ENCODE measurements at places on chromosomes 2 and 18. TPM values are rescaled to one million over a fixed set of nuclear protein-coding genes. Genes with fewer than 3 reads are reported as not detected.
A peak's percentile ranks its signal among the peaks of the same experiment; 100 is the strongest.

DNA sequence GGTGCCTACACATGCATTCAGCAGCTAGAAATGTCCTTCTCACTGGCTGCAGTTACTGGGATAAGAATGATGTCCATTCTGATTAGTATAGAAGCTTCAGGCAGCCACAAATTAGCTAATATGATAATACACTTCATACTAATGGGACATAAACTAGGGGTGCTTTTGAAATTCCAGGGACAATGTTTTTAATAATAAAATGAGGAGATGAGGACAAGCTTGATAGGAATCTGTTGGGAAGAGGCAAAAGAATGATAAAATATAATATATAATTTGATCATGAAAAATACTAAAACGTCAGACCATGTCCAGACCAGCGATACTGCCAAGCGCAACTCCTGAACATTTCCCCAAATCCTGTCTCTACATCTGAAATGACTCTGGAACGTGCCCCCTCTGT is 157.1 kb downstream of the RIT2 start:
- no peak for DNase-seq

GRCh38 chr2:50962731-50963130 is 69.2 kb downstream of the NRXN1 start:
- DNase-seq: no peak

DNA sequence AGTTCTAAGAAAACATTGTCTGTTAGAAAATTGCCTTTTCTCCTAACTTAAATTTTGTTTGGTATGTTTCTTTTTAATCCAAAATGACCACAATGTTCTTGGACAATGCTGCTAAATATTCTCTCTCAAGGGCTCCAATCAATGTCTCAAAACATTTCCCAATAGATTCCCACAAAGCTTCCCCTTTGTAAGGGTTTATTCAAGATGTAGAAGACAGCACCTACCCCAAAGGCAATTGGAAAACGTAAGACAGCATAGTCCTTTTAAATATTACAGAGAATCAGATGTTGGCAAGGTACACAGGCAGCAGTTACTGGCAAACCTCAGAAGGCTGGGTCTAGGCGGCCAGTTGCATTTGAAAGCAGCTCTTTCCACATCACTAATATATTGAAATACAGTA is 18.3 kb upstream of the RIF1 start:
- DNase-seq: no peak

DNA sequence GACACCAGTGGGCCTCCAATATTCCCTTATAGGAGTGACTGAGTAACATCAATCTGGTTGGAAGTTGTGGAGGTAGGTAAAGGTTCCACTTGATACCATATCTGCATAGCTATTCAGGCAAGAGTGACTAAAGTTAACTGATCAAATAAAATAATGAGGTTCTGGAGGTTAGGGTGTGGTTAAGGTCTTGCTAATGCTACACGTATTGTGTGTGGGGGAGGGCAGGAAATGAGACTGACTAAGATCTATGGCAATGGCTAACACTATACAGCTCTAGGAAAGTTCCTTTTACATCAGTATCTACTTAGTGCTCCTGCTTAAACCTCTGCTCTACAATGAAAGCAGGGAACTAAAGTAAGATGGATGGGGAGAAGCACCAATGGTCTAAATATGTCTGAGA is 149.1 kb upstream of the MGAT5 start:
- peak; percentile 31 for DNase-seq

GRCh38 chr2:173881461-173881860 is 83.7 kb downstream of the SP3 start:
- DNase-seq: no peak

- DNase-seq: peak; percentile 65
These were observed 35.5 kb upstream of the HAAO start for GRCh38 chr2:42827647-42828486.

DNA sequence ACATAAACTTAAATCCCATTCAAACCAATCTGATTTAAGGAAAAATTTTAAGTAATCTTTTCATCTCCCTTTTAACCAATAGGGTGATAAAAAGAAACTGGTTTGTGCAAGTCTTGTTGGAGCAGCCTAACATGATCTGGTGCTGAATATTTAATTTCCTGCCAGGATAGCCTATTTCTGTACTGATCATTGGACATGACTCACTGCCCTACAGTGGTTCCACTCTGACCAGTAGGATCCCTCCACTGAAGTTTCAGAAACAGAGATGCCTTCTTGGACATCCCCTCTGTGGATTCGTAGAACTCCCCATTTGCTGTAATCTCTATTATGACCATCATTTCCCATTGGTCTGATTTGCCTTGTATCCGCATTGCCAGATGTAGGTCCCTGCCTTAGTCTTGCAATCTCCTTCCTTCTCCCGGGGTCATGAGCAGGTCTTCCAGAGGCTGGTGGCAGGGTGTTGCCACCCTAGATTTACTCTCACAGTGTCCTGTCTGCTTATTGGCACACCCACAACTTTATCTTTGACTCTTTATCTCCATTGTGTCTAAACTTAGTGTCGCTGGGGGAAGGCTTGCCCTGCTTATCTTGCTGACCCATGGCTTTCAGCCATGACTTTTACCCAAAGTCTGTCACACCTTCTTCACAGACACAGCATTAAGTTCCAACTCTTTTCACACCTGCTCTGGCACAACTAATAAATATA is 12.3 kb upstream of the SETBP1 start:
- no peak for DNase-seq

DNA sequence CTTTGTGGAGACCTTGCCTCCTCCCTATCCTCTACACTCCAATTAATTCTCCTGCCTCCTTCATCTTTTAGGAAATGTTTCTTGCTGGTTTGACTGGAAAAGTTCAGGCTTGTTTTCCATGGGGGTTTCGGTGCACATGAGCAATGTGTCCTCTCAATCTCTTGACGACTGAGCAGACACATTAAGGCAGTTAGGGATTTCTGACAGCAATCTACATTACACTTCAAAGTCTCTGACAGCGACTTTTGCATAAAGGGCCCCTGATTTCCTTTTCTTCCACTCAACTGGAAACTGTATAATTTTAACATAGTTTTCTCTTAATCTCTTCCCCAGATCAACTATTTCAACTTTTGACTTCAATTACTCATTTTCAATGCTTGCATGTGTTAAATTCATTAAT is 394.0 kb downstream of the MEIS1 start:
- DNase-seq: no peak

DNA sequence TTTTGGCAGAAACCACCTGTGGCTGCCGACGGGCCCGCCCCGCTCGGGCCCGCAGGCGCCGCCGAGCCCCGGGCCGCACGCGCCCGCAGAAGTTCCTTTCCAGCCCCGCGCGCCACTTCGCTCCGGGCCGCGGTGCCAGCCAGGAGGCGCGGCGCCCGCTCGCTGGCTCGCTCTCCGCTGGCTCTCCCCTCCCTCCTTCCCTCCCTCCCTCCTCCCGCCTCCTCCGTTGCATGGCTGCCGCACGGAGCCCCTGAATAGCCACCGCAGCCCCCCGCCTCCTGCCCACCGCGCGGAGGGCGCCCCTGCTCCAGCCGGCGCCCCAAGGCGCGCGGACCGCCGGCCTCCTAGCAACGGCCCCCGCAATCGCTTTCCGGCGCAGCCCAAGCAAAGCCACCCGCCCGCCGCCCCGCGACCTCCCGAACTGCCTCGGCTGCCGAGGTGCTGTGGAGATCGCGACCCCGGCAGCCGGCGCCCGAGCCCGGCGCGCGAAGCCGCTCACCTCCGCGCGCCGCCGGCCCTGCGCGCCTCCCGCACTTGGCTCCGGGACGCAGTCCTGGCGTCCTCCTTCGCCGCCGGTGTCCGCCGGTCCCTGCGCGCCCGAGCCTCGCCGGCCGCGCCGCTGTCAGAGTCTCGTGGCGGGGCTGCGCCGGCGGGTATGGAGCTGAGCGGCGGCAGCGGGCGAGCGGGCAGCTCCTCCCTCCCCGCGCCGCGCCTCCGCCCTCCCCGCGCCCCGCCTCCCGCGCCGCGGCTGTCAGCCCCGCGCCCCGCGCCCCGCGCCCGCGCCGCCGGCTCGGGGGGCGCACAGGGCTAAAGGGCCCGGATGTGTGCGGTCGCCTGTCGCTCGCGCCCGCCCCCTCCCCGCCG is at the start of gene ZBTB7C:
Gene ZBTB7C (minus strand): TSS at position 657 of the 864 bp plus-strand sequence.
- DNase-seq: no peak

DNA sequence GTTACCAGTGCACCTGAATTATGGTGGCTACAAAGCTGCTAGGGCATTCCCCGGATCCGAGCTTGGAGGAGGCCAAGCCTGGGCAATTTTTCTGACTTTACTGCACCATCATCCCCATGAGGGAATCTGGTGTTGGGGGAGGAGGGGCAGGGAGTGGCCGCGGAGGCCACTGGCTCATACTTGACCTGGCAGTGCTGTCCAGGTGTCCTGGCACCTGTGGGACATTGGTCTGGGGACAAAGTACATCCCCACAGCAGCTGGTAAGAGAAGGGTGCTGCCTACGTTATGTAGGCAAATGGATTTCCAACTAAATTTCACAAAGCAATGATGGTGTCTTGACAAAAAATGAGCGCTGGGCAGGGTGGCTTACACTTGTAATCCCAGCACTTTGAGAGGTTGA is 48.3 kb downstream of the KLHL29 start:
- no peak for DNase-seq

Gene KCNG2
- total RNA-seq: not detected
